ENCODE measurements at places on chromosomes 7 and 10. TPM values are rescaled to one million over a fixed set of nuclear protein-coding genes. Genes with fewer than 3 reads are reported as not detected.

DNA sequence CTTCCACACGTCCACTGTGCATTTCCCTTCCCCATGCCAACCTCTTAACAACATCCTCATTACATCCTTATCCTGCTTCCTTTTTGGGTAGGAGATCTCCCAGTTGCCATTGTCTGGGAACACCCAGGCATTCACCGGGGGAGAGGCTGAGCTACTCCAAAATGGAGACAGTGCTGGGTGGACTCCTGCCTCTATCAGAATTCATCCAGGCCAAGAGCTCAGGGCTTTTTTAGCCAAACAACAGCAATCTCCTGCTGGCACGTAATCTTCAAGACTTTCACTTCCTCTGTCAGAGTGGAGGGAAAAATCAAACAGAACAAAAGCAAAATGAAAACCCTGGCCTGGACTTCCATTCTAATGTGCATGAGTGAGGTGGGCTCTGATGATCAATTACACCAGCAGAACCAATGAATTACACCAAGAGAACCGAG lies 245.0 kb downstream of the PRPF18 start:
- no peak overlapping the region for H3K27ac ChIP-seq
- H3K36me3 ChIP-seq = no peaks in the 10 kb centered on the region
- H3K4me1 ChIP-seq = no peaks in the 10 kb centered on the region
- H3K4me3 ChIP-seq = no peak overlapping the region
- DNase-seq = no peak

DNA sequence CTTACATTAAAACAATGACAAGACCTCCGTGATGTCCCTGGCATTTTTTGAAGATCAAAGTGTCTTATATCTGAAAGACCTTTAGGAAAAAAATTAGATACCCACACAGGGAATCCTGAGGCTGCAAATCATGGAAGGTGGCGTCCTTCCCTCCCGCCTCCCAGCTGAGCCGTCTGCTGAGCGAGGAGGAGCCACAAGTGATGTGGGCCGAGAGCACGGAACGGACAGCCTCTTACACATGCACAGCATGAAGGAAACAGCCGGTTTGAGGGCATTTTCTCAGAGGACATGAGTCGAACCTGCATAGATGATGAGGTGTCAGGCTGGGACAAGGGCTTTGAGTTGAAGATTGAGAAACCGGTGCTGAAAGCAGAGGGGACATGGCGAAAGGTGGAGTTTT lies 163.3 kb downstream of the ADARB2 start:
- no peak overlapping the region for H3K4me3 ChIP-seq
- no peak overlapping the region for H3K27ac ChIP-seq
- DNase-seq = no peak
- no peaks in the 10 kb centered on the region for H3K27me3 ChIP-seq

- no peaks in the 10 kb centered on the region for H3K36me3 ChIP-seq
- peak overlapping the region; percentile 81 for H3K27ac ChIP-seq
- peaks cover 10% of the 10 kb centered on the region for H3K27me3 ChIP-seq
- DNase-seq = peak; percentile 8
- no peak overlapping the region for H3K4me3 ChIP-seq
These were observed 47.0 kb upstream of the CDK1 start for GRCh38 chr10:60731134-60731885.

DNA sequence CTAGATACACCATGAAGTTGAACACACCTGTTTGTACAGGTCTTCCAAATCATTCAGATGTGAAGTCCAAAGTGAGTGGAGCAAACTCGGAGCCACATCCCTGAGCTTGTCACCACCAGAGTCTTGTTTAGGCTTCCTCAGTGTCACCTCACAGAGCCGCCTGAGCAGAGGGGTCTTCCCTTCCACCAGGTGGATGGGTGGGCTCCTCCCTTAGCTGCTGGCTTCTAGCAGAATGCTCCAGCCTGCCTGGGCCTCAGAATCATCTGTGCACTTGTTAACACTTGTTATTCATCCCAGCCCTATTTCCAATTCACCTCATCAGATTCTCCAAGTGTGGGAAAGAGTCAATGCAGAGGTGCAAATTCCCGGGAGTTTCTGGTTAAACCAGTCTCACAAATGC lies 32.5 kb downstream of the C10orf71 start:
- no peaks in the 10 kb centered on the region for H3K4me1 ChIP-seq
- no peak overlapping the region for H3K27ac ChIP-seq
- no peak for DNase-seq
- no peaks in the 10 kb centered on the region for H3K27me3 ChIP-seq
- H3K4me3 ChIP-seq = no peak overlapping the region
- H3K36me3 ChIP-seq = no peaks in the 10 kb centered on the region

- DNase-seq = no peak
- H3K4me1 ChIP-seq = no peaks in the 10 kb centered on the region
- no peak overlapping the region for H3K27ac ChIP-seq
These were observed 146.7 kb downstream of the GRM3 start for GRCh38 chr7:86790383-86790782.

GRCh38 chr10:4243651-4244050 lies 458.6 kb upstream of the KLF6 start:
- no peaks in the 10 kb centered on the region for H3K4me1 ChIP-seq
- DNase-seq = no peak
- no peaks in the 10 kb centered on the region for H3K27me3 ChIP-seq
- no peak overlapping the region for H3K4me3 ChIP-seq

DNA sequence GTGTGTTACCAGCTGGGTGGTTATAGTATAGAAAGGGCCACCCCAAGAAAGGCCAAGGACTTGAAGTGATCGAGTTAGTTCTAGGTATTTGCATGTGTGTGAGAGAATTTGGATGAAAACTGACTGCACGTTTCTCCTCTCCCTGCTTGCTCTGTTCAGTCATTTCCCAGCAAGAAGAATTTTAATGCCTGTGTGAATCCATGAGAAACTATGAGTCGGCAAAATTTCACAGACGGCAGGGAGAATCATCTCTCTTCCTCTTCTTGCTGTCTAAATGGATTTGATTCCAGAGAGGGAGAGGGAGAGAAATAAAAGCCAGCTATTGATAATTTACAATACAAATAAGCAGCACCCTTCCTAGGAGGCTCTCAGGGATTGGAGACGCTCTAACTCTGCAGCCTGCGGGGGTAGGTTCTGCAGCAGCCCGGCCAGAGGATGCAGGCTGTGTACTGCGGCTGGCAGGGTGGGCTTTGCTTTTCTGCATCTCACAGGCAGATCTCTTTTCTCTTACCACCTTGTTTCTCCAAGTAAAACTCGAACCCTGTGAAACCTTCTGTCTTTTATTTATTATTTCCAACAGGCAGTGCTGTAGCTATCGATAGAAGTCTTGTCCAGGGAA lies 183.6 kb downstream of the TCF7L2 start:
- H3K4me3 ChIP-seq = no peak overlapping the region
- no peaks in the 10 kb centered on the region for H3K36me3 ChIP-seq
- H3K27me3 ChIP-seq = no peaks in the 10 kb centered on the region
- no peak for DNase-seq
- H3K4me1 ChIP-seq = peaks cover 12% of the 10 kb centered on the region
- no peak overlapping the region for H3K27ac ChIP-seq

DNA sequence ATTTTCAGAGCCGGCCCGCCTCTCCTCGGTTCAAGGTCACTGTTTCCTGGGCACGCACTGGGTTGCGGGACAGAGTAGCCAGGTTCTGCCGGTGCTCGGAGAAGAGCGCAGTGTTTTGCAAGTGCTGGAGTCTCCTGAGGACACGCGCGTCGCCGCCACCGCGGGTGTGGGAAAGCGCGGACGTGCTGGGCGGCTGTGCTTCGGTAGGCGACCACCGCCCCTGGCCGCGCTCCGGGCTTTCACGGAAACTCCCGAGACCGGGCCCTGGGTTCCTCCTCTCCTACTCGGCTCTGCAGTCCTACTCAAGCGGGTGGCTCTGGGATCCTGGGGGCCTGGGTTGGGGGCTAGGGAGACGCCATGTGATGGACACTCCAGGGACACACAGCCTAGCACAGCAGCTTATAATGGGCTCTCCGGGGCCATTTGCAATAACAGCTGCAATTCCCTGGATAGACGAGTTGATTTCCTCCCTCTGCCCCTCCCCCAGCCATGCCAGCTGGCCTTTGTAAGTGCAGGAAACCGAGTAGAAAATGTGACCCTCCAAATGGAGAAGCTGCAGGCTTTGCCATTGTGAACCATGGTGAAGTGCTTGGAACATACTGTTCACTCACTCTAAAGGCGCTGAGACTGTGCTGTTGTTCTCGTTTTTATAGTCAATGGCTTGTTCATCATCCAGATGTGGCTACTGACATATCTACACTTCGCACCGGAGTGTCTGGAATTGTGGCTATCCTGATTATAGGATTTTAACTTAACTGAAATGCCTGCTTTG lies 2.1 kb downstream of the FRAT1 start:
- no peak overlapping the region for H3K27ac ChIP-seq
- peak; percentile 76 for DNase-seq
- peak overlapping the region; percentile 24 for H3K4me3 ChIP-seq
- no peaks in the 10 kb centered on the region for H3K36me3 ChIP-seq
- H3K4me1 ChIP-seq = peaks cover 6% of the 10 kb centered on the region

DNA sequence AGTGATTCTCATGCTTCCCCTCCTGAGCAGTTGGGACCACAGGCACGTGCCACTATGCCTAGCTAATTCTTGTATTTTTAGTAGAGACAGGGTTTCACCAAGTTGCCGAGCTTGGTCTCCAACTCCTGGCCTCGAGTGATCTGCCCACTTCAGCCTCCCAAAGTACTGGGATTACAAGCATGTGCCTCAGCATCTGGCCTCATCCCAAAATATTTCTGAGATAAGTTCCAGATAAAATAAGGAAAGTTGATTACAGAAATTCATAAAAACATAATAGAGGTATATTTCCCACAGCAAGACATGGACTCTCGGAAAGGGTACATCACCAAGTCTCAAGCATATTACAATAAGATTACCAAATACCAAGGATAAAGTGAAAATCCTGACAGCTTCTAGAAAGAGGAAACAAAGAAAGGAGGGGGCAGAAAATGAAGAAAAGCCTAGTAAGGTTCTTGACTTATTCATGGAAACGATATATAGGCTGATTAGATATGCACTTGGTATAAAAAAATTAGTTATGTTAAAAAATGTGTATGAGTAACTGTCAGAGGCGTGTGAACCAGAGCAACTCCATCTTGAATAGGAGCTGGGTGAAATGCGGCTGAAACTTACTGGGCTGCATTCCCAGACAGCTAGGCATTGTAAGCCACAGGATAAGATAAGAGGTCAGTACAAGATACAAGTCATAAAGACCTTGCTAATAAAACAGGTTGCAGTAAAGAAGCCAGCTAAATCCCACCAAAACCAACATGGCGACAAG lies 35.0 kb downstream of the IQUB start:
- no peaks in the 10 kb centered on the region for H3K4me1 ChIP-seq
- H3K27me3 ChIP-seq = no peaks in the 10 kb centered on the region
- H3K36me3 ChIP-seq = no peaks in the 10 kb centered on the region
- no peak overlapping the region for H3K4me3 ChIP-seq
- H3K27ac ChIP-seq = no peak overlapping the region

Gene FLNC
- total RNA-seq = 12.2 TPM

Gene HOGA1
- 28.8 TPM for total RNA-seq

Gene CRYGN
- total RNA-seq = 0.22 TPM

Gene ZNF117
- 12.6 TPM for total RNA-seq

All from kidney (tissue), 22 donors.